ENCODE measurements at places on chromosomes 12 and 14. TPM values are rescaled to one million over a fixed set of nuclear protein-coding genes. Genes with fewer than 3 reads are reported as not detected.

GRCh38 chr14:95286645-95287044 lies 33.1 kb downstream of the CLMN start:
- no peak for DNase-seq
- no peak overlapping the region for H3K4me3 ChIP-seq
- no peaks in the 10 kb centered on the region for H3K4me1 ChIP-seq
- no peaks in the 10 kb centered on the region for H3K27me3 ChIP-seq

Gene NYNRIN
- total RNA-seq: 4.0 TPM

GRCh38 chr14:31897581-31898186 lies 179.4 kb upstream of the ARHGAP5 start:
- DNase-seq: no peak
- H3K36me3 ChIP-seq: no peaks in the 10 kb centered on the region
- peaks cover 35% of the 10 kb centered on the region for H3K4me1 ChIP-seq
- H3K27me3 ChIP-seq: no peaks in the 10 kb centered on the region
- H3K4me3 ChIP-seq: no peak overlapping the region

Gene ESPL1
- 14.6 TPM for total RNA-seq
